Astrocyte of the spinal cord (primary cell): ENCODE measurements at places on chromosomes 7 and 10.

DNA sequence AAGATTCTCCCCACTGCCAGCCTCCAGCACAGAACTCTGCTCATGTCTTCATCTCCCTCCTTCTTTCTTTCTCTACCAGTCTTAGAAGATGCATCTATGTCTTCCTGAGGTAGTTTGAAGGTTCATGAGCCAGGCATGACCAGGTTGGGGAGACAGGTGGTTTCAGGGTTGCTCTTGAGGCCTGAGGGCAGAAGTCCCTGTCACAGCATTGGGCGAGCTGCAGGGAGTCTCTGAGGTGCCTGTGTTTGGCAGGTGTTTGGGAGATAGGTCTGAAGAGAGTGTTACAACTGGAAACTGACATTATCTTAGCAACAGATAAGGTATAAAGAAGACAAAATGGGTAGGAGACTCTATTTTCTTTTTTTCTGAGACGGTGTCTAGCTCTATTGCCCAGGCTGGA is 18.7 kb downstream of the PRSS2 start:
- DNase-seq, result no peak

DNA sequence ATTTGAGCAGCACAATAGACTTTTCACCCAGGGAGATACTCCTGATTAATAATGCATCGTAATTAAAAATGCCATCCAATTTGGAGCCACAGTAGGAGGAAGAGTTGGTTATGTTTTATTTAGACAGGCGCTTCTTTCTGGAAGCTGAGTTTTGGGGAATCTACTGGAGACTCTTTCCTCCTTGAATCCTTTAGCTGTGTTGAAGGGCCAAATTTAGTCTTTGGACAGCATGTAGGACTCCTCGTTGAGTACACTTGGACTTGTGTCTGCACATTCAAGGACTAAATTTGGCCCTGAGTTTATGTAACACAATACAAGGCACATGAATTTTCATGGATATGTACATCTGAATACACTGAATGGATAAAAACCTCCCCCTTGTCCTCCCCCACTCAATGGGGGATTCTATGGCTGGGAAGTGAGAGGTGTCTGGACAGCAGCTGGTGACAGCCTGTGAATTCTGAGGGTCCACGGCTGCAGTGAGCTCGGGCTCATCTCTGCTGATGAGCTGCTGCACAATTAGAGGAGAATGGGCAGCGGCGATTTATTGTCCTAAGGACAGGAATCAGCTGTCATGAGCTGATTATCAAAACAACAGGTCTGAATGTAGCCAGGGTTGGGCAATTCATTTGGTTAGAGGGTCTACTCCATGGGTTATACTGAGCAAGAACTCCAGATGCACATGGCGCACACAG is 95.2 kb downstream of the PRTFDC1 start:
- DNase-seq, result no peak

- no peak for DNase-seq
Observed at GRCh38 chr7:47737601-47738000, 155.7 kb upstream of the TNS3 start.

DNA sequence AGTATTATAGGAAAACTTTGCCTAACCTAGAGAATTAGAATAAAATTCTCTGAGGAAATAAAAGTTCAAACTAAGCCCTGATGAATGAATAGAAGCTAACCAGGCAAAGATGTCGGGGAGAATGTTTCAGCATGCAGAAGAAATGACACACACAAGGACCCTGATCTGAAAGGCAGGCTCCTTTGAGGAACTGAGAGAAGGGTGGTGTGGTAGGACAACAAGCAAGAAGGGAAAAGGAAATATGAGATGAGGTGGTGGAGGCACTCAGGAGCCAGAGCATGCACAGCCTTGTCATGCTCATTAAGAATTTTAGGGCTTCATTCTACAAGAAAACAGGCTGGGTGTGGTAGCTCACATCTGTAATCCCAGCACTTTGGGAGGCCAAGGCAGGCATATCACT is 90.6 kb downstream of the ARHGAP12 start:
- DNase-seq, result no peak

GRCh38 chr10:119596537-119597404 is at the start of gene TIAL1:
Gene TIAL1, minus strand, starts transcription at chr10:119596964. Its CDS starts 499 bp downstream, at chr10:119596465.
- DNase-seq, result peak; percentile 100

- DNase-seq, result no peak
Observed at GRCh38 chr7:132526111-132526740, 50.0 kb downstream of the PLXNA4 start.

GRCh38 chr10:78397786-78398185 is 364.1 kb downstream of the RPS24 start:
- no peak for DNase-seq

DNA sequence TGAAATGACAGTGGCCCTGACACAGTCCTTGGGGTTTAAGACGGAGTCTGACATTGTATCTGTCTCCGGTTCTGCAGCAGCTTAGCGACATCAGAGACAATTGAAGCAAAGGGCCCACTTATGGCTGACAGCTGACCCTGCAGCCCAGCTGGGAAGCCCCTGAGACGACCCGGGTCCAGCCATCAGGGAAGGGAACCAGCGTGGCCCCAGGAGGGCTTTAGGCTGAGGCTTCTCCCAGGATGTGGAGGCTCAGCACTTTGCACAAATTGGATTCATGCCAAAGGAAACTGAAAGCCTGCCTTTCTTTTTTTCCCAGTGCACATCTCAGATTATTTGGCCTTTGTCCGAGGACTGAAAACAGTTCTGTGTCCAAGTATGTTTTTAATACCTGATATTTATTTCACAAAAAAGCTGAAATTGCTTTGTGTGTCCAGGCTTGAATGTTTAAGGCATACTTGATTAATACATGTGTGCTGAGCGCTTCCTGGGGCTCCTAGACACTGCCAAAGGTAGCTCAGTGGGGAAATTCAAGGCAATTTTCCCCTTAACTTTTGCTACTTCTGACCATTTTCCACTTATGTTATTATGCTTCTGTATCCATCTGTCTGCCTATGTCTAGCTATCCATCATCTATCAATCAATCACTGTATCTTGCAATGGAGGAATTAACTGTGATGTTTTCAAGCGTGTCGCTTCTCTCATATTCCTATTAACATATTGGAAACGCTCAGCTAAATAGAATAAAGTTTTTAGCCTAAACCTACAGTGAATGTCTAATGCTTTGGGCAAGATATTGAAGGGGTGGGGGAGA is 34.8 kb downstream of the KLF6 start:
- DNase-seq, result peak; percentile 49

GRCh38 chr10:100516847-100517246 is 2.8 kb downstream of the SEC31B start:
- DNase-seq, result no peak

- no peak for DNase-seq
Observed at GRCh38 chr10:73937333-73938043, 26.6 kb downstream of the PLAU start.

DNA sequence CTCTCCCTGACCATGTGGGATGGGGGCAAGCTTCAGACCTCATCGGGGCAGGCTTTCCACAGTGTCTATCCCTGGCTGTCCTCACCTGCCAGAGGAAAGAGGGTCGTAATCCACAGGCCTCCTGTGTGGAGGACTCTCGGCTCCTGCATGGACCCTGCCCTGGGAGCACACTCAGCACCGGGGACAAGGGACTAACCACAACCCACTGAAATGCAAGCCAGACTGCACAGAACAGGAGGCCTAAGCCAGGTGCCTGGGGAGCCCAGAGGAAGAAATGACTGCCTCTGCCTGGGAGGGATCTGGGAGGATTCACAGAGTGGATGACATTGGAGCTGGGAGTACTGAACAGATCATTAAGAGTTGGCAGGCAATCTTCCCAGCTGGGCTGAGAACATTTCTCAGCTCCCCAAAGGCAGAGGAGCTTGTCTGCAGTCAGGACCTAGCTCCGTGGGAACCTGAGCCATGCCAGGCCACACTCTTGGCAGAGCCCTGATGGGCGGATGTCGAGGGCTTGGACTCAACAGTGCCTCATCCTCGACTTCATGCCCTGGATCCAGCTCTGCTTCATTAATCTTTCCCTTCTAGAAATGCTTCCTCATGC is 213.4 kb downstream of the USP6NL start:
- peak; percentile 45 for DNase-seq

DNA sequence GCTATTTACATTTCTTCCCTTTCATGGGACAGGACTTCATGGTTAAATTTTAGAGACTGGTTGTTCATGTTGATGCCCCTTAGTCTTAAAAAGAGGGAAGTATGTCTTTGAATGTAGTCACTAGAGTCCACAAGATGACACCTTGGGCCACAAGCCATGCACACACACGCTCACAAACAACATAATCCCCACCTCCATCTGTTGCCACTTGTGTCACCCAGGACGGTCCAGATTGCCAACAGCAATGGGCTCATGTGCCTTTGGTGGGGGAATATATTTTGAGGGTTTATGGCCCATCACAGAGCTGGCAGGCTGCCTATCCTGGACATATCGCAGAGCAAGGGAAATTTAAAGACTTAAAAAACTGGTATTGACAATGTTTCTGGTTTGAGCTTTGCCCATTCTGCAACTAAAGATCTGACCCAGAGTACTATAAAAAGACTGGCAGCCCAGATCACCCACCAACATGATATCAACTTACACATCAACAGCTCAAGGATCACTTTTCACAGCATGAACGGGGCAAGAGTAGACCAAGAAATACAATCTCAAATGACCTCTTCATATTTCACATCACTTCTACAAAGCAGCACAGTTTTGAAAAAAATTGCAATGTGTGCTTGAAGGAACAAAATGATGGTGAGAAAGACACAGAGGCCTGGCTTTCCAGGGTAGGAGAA is 50.5 kb downstream of the STRA8 start:
- DNase-seq, result no peak

DNA sequence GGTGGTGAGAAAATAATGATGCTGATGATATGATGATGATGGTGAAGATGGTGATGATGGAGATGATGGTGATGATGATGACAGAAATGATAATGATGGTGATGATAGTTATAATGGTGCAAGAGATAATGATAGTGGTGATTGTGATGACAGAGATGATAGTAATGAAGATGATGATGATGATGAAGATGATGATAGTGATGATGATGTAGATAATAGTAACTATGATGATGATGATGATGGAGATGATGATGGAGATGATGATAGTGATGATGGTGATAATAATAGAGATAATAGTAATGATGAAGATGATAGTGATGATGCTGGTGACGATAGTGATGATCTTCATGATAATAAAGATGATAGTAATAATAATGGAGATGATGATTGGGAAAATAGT is 22.2 kb downstream of the ABCA13 start:
- no peak for DNase-seq

DNA sequence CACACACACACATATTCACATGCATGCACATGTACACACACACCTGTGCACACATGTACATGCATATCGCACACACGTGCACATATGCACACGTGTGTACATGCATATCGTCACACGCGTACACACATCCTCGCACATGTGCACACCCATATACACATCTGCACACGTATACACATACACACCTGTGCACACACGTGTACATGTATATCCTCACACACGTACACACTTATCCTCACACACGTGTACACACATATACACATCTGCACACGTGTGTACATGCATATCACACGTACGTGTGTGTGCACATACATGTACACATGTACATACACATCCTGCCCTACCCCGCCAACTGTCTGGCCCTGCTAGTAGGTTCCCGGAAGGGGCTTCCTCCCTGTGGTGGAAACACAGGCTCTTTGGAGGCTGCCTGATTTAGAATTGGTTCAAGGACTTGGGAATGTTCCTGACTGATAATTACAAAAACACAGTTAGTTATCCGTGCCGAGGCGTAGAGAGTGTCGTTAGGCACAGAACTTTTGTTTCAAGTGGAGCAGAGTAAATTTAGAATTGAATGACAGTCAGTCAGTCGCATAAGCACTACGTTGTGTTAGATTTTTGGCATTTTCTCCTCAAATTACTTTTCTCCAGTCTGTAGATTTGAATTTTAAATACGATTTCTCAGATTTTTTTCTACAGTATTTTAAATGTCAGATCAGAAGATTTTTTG is 18.5 kb upstream of the PRKAR1B start:
- no peak for DNase-seq

DNA sequence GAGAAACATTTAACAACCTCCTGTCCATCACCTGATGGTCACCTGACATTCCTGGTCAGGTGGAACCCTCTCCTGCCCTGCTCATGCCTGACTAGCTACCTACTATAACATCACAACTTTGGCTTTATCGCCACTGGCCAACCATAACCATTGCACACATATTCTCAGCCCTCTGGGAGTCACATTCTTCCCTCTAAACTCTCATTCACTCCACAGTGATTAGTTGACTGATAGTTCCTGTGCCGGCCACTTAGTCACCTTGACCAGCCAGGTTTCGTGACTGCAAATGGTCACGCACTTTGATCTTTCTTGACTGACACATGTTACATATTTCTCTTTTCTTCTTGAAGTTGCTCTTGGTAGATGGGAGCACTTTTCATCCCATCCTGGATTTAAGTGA is 50.1 kb downstream of the GNAI1 start:
- DNase-seq, result no peak

DNA sequence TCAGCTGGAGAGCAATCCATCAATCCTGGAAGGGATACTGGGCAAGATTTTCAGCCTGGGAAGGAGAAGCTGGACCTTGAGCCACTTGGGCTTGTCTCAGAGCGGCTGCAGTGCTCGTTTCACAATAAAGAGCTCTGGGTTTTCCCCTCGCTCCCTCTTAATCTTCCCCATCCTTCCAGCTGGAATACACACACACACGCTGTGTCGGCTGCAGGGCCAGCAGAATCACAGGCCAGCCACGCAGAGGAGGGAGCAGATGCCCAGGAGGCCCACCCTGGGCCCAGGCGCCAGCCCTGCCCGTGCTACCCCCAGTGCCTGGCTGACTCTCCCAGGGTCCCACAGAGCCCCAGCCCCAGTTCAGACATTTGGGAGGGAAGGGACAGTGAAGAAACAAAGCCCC is 255.1 kb downstream of the TNS3 start:
- DNase-seq, result peak; percentile 64

DNA sequence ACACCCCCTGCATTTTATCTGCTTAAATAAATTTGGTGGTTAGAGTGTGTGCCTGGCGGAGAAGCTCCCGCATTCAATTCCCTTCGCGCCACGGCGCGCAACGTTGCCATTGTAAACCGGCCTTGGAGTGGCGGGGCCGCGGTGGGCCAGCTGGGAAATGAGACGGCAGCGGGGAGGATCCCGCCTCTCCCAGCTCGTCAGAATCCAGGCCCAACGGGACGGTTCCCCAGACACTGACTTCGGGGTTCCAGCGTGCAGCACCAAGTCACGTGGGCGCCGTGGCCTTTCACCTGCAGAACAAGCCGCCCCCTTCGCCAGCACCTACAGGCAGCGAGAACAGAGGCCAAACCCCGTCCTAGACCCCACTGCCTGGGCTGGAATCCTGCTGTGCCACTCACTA is 103.4 kb downstream of the GRID1 start:
- no peak for DNase-seq

DNA sequence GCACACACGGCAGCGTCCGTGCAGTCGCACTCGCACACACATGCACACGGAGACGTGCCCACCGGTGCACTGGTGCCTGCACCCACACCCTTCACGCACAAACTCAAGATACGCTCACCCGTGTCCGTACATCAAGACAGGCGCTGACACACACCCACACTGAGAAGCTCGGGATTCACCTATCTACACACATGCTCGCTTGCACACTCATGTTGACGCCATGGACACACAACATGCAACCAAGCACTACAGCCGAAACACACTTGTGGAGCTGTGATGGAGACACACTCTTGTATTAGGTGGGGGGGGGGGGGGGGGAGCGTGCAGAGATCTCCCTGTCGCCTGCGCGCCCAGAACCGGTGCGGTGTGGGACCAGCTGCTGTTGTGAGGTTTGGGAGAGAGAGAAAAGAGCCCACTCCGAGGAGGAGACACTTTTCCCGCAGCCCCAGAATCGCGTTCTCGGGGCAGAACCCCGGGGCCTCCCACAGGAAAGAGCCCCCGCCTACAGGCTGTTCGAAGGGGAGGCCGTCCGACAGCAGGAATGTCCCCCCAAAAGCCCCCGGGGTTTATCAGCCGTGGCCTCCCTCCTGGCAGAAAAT is 605 bp upstream of the NFKB2 start:
- peak; percentile 43 for DNase-seq
